ENCODE measurements at places on chromosomes 12 and 14.
A peak's percentile ranks its signal among the peaks of the same experiment; 100 is the strongest.

DNA sequence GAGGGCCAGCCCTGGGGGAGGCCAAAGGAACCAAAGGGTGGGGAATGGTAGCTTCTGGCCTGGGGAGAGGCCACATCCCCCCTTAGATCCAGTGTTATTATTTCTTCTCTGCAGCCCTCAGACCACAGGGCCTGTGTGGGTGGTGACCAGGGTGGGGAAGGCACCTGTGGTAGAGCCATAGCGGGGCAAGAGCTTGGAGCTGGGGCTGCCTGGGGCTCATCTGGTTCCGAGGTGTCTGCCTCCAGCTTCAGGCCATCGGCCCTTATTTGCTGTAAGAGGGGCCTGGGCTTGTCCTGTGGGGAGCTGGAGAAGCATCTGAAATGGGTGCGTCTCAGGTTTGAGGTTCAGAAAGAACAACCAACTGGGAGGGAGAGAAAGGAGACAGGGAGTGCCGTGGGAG is 2.1 kb upstream of the B3GNT4 start:
- no peak for DNase-seq

DNA sequence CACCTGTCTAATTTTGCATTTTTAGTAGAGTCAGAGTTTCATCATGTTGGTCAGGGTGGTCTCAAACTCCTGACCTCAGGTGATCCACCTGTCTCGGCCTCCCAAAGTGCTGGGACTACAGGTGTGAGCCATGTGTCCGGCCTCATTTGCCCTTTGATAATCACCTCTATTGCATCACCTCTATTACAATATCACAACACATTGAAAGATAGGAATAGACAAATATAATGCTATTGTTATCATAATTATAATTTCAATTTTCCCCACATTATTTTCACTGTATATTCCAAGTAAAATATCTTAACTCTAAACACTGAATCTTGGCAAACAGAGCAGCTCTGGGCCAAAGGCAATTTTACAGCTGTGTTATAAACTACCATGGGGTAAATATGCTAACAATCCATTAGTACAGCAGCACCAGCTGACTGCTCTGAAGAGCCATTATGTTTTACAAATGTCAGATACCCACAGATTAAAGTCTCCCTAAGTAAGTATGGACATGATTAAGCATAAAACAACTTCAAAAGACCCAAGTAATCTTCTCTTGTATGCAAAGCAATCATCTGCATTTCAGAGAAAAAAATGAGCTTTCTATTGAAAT is 173.2 kb downstream of the MED13L start:
- no peak for DNase-seq

- DNase-seq, result no peak
Observed at GRCh38 chr14:100291305-100292075, 14.8 kb downstream of the SLC25A29 start.

- no peak for DNase-seq
Observed at GRCh38 chr12:70520847-70521246, 116.4 kb downstream of the PTPRB start.

GRCh38 chr14:92579244-92579936 is 65.8 kb downstream of the RIN3 start:
- DNase-seq, result no peak

DNA sequence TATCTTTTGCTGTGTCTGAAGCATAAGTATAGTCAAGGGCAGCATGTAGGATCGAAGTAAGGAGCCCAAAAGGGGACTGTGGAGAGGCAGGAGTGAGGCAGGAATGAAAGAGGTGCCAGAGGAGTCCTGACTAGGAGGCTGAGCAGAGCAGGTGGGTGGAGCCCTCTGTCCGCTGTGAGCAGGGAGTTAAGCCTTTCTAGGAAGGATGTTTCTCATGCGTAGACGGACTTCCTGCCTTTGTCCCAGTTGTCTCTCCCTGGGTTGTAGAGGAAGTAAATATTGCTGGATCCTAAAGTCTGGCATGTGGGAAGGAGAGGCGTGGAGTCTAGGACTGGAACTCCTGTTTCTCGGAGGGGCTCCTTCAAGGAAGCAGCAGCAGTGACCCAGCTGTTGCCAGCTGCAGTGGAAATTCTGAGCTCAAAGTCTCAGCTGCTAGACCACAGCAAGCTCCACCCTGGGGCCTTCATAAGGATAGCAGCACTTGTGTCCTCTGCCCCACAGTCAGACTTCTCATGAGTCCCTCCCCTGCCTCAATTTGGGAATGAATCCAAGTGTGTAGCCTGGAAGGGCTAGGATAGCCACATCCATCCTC is 44.0 kb downstream of the RBMS2 start:
- DNase-seq, result peak; percentile 15

DNA sequence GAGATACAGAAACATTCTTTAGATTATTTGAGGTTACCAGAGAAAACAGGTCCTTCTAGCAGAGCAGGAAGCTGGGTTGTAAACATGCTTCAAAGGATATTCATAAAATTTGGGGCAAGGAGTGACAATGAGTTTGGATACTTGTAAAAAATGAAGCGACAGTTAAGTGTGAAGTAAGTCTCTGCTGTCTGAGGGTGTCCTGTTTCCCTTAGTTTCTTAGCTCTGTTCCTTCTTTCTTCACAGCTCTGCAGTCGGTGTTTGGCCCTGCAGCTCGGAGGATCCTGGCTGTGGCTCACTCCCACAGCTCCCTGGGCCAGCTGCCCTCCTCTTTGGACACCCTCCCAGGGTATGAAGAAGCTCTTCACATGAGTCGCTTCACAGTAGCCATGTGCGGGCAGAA is 10.8 kb downstream of the TMEM52B start:
- DNase-seq, result no peak

DNA sequence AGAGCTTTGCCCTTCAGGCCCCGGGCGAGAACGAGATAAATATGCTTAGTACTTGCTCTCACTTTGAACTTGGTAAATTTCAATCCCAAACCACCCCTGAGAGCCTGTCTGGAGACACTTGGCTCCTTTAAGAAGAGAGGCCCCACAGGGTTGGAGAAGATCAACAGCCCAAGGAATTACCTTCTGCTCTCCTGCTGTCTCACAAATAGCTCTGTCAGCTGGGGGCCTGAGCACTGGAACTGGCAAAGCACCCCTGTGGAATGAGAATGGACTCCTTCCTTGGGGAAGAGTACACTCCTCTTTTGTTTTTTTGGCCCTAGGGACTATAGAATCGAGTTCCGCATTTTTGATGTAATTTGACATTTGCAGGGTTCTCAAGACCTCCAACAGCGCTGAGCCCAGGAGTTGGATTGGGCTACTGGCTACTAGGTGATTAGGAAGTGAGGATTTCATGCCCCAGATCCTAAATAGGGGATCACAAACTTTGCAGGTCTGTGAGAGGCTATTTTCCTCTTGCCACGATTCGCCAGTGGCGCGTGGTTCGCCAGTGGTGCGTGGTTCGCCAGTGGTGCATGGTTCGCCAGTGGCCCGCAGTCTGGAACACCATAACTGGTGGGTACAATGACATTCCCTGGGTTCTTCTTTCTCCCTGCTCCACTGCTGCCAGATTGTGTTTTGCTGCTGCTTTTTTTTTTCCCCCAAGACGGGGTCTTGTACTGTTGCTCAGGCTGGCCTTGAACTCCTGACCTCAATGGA is 17.8 kb upstream of the MEG3 start:
- DNase-seq, result no peak

- DNase-seq, result no peak
Observed at GRCh38 chr12:92756898-92757596, 54.3 kb downstream of the PLEKHG7 start.

GRCh38 chr12:45535610-45536180 is 193.8 kb upstream of the ARID2 start:
- DNase-seq, result no peak

DNA sequence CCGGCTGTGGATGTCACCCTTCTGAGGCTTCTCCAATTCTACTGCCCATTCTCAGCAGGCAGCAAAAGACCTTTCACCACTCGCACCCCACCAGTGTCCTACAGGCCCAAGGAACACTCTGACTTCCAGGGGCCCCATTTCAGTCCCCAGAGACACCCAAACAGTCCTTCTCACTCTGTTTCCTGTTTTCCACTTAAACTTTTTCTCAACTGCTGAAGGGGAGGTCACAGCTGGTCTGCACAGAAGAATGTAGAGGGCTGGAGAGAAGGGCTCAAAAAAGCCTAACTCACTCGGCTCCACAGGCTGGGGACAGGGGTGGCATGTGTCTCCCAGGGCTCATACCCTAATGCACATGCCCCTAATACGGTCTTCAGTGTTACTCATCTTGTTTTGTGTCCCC is 4.2 kb upstream of the DTX1 start:
- no peak for DNase-seq

GRCh38 chr14:90602088-90602687 is 205.4 kb downstream of the CALM1 start:
- no peak for DNase-seq

DNA sequence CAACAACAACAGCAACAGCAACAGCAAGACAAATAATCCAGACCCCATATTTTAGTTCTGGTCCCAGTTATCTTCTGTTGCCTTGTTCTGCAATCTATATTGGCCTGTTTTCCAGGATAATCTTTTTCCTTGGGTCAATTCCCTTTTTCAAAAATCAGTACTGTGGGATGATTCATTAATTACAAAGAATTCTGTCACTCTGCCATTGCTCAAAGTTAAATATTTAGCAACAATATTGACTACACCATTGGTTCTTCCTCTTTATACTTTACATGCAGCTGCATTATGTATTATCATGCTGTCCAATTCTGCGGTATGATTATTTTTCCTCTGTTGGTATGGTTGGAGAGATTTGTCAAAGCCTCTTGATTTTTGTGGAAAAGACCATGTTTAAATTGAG is 10.1 kb upstream of the GALNT8 start:
- no peak for DNase-seq

GRCh38 chr12:118446247-118446646 is 69.9 kb downstream of the SUDS3 start:
- DNase-seq, result no peak

- DNase-seq, result no peak
Observed at GRCh38 chr12:64469455-64470142, 17.7 kb downstream of the TBK1 start.

GRCh38 chr14:99753225-99754140 is 39.7 kb upstream of the EML1 start:
- no peak for DNase-seq

DNA sequence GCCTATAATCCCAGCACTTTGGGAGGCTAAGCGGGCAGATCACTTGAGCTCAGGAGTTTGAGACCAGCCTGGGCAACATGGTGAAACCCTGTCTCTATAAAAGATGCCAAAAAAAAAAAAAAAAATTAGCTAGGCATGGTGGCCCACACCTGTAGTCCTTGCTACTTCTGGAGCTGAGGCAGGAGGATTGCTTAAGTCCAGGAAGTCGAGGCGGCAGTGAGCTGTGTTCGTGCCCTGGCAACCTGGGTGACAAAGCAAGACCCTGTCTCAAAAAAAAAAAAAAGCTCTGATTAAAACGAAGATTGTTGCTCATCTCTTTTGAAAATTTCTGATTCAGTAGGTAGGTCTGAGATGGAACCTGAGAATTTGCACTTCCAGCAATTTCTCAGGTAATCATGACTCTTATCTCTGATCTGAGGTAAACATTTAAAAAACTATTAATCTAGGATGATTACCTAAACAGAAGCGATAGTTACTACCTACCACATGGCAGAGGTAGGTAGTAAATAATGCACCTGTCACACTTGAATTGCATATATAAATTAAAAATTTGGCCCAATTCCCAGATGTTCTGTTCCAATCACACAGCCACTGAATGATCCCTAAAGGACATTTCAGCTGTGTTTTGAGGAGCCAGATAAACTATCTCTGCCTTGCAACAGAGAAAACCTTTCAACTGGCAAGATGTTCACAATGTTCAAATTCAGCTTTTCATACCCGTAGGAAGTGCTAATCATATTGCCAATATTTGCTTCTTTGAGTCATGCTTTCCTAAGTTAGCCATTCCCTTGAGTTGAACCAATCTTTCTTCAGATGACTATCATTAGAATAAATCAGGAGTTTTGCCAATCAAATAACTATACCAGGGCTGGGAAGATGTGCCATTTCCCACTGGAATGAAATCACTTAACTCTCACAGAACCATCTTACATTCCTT is 4.2 kb upstream of the TEP1 start:
- DNase-seq, result no peak

- peak; percentile 48 for DNase-seq
Observed at GRCh38 chr12:12714276-12715021, 2.7 kb upstream of the CDKN1B start.
